ENCODE measurements at places on chromosomes 6 and 20.

DNA sequence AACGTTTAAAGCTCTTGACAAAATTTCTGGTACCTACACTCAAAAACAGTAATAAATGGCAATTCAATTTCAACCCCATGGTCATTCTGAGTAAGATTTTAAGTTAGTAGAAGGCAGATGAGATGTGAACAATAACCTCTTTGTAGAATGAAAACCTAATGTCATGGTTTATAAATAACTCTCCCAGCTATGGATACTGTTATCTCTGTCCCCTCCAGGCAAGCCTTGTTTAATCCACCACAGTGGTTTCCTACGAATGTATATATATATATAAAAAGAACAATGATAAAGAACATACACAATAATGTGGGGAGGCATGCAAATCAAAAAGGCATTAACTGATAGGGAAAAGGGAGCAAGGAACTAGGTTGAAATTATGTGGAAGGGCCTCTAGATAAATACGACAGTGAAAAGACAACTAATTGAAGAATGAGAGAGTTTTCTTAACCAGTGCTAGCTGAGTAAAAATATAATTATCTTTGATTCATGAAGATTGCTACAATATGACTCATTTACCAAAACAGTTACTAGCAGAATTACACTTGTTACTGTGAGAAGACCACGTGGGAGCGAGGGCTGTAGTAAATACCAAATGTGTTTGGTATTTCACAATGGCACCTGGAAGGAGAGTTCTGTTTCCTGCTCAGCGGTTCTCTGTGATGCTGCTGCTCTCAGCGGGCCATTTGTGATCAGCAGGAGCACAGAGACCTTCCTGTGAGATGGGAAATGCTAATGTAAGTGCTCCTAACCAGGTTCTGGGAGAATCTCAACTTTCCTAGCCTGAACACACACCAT lies 173.7 kb downstream of the MBOAT1 start:
- no peak for DNase-seq

DNA sequence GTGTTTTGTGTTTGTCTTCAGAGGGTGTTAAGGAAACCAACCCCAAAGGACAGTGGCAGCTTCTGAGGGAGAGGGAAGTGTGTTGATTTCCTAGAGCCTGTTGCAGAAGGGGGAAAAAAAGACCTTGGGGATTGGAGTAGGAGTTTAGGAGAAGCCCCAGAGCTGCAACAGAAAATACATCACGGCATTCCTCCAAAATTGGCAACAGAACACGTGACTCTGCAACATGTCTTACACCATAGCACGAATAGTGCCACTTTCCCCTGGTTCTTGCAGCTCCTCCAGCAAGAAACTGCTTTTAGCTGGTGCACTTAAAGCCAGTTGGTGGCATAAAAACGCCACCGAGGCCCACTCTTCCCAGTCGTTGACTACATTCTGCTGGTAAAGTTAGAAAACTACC lies 473.0 kb downstream of the CD83 start:
- DNase-seq = no peak

- DNase-seq = no peak
Observed at GRCh38 chr6:5125152-5126006, 40.2 kb downstream of the PPP1R3G start.

GRCh38 chr6:84453499-84453898 lies 226.1 kb upstream of the CEP162 start:
- no peak for DNase-seq

- no peak for DNase-seq
Observed at GRCh38 chr6:92593201-92593600, 826.2 kb downstream of the EPHA7 start.

DNA sequence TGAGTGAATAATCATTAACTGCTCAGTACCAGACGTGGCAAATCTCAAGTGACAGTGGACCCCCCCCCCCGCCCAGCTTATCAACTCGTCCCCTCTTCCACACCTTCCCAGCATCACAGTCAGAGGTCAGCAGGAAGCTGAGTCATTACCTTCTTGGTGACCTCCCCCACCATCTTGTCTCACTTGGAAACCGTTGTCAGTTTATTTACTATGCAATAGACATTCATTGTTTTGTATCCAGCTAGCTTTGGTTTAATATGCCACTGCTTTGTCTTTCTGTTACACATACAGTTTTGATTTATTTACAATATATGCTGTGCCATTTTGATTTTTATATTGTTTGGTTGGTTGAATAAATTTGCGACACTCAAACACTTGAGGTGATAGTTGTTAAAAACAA lies 158.1 kb downstream of the QKI start:
- DNase-seq = no peak

Data from suppressor macrophage treated with lipopolysaccharide for 4 hours (primary cell).